T-helper 1 cell (primary cell): ENCODE measurements at places on chromosomes 12 and 14.

DNA sequence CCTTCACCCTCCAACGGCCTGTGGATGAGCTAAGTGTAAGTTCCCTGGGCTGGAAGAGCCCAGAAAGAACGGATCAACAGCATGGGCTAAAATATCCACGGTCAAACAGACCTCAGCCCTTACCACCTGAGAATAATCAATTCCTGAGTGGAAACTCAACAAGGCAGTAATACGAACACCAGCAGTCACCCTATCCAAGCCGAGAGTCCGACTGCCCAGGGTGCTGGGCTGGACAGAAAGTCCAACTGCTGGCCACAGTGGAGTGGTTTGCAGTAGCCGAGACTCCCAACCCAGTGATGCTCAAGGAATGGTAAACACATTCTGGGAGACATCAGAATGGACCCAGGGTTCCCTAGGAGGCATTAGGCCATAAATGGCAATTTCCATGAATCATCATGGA is 36.8 kb downstream of the ANO2 start:
- DNase-seq = no peak

- DNase-seq = no peak
These were observed 286.4 kb upstream of the AMIGO2 start for GRCh38 chr12:47366157-47366556.

GRCh38 chr14:103943673-103944072 is 1.3 kb upstream of the RD3L start:
- DNase-seq = no peak

DNA sequence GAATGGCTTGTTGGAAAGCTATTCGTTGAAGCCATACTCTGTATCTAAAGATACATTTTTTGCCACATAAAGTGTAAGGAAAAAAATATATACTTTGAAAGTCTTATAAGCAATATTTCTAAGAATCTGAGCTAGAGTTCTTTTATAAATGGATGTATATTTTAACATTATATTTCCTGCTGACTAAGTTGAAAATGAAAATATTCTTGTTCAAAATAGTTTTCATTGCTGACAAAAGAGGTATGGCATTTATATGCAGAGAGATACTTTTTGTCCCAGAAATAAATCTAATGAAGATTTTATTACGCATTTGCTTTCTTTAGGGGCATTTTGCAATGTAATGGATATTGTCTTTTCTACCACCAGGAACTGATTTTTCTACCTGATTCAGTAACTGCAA is 834.9 kb downstream of the LRFN5 start:
- no peak for DNase-seq

DNA sequence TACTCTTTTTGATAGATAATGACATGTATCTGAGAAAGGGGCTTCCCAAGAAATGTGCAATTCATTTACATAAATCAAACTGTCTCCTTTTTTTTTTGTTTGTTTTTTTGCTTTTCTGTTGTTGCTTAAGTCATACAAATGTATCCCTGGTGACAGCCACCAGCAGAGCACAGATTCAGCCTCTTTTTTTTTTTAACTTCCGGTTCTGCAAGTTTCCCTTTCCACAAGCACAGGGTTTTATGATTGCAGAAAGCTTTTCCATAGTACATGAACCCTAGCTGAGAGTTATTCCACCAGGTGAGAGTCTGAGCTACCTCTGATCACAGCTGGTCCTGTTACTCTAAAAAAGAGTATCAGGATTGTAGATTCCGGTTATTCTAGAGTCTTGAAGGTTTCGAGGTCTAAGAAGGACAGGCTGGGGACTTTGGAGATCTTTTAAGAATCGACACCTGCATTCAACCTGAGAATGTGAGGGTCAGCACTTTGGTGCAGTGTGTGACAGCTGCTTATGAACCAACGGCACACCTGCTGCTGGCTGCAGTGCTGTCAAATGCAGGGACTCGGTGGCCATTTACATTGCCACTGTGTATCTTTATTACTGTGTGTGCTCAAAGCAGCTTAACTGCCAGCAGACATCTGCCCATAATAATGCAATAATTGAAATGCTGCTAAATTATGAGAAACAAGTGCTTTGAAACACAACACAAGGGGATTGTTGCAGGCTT is 551.7 kb downstream of the NRXN3 start:
- no peak for DNase-seq

GRCh38 chr12:107537464-107538119 is 148.0 kb upstream of the PWP1 start:
- DNase-seq = no peak

DNA sequence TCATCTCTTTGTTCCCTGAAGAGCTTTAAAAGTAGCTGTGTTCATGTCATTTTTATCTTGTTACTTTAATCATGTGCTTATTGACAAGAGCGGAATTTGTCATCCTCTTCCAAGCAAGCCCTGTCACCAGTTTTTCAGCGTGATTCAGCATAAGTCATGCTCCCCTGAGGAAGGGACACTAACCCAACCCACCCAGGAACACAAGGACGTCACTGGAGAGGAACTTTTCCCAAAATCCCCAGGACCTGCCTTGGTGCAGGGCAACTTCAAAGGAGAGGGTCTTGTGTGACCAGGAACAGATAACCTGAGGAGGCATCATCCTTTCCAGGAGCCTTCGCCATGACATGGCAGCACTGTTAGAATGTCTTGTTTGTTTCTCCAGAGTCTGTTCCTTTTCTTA is 107.1 kb upstream of the DIO3 start:
- no peak for DNase-seq

- no peak for DNase-seq
These were observed 178.3 kb downstream of the PRKD1 start for GRCh38 chr14:29749327-29749726.

DNA sequence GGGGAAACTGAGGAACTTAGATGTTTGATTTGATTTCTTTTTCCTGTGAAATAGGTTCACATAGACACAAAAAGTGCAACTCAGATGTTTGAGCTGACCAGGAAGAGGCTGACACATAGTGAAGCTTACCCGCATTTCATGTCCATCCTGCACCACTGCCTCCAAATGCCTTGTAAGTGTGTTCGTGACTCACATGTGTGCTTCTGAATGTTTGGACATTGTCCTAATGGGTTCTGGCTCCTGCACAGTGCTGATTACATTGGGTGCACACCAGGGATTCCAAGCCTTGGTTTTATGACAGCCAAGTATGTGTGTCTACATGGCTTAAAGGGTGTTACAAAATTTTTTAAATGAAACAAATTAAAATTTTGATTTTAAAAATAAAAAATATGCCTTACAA is 137.4 kb downstream of the DAAM1 start:
- DNase-seq = no peak

DNA sequence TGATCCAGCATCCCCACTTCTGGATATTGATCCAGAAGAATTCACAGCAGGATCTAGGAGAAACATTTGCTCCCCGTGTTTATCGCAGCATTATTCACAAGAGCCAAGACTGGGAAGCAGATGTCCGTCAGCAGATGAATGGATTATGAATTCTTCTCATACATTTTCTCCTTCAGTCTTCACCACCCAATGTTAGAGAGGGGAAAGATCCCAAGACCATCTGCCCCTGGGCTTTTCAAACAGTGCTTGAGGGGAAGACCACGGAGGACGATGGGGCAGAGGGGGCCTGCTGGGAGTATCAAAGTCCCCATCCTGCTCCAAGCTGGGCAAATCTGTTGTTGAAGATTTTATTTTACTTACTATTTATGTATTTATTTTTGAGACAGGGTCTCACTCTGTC is 41.1 kb downstream of the SERPINA3 start:
- DNase-seq = no peak

DNA sequence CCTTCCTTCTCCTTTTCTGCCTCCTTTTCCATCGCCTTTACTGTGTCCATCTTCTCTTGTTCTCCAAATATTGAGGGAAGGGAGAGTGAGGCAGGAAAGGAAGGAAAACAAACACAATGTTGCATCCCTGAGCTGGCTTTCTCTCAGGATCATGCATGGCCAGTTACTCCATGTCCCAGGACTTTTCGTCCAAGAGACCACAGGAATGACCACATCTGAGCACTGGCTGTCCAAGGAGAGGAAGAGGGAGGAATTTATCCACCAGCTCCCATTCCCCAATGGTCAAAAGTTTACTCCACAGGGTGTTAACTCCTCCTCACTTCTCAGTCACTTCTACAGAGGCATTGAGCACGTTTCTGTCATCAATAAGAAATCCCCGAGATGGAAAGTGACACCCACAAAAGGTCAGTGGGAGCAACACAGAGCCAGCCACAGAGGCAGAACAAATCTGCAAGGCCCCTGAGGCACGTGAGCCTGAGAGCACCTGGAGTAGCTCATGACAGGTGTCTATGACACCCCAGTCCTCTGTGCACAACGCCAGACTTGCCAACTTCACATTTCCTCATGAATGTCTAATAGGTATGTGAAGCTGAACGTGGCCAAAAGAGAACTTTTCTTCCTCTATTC is 177.3 kb upstream of the NUDT4 start:
- DNase-seq = no peak

DNA sequence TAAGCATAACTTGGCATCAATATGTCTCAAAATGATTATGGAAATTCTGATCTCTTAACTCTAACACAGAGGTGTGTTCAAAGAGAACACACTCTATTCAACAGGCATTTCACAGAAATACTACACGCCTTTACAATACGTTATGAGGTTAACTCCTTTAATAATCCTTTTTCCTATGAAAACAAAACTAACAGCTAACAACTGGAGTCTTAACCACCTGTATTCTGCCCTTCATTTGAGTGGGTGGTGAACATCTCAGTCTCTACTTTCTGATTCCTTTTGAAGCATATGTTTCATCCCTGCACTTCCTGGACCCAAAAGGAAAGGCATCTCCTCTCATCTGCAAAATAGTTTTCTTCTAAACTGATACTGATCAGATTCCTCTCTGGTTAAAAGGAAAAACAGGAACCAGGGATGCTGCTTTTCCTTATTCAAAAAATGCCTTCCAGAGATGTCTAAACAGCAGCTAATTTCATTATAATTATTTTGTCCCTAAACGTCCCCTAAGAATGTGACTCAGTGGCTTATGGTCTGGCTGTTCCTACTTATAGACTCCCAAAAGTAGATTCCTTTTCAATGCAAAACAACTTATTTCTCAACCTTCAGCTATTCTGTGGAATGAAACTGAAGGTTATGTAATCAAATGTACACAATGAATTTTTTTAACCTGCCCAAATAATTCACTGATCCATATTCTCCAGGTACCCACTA is 24.1 kb downstream of the ITPR2 start:
- no peak for DNase-seq

DNA sequence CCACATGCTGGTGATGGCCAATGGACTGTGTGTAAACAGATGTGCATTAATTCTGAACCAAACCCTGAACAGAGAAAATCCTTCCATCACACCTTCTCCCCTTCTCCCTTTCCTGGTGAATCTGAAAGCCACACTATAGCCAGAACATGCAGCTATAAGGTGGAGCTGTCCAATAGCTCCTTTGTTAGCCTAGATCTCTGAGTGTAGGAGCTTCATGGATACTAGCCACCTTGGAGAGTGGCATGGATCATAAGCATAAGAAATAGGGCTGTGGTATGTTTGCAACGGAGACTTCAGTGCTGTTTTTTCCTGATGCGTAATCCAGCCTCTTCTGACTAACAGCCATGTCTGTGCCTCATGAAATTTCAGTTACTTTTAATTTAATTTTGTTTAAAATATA is 364.5 kb downstream of the BTG1 start:
- DNase-seq = no peak
